NCI-H1436 (cell line): ENCODE measurements at places on chromosomes 4 and X.

- DNase-seq = no peak
Observed at GRCh38 chr4:167555338-167556022, 321.2 kb upstream of the SPOCK3 start.

GRCh38 chr4:146342600-146343192, 128.4 kb downstream of the REELD1 start:
- peak; percentile 3 for DNase-seq

DNA sequence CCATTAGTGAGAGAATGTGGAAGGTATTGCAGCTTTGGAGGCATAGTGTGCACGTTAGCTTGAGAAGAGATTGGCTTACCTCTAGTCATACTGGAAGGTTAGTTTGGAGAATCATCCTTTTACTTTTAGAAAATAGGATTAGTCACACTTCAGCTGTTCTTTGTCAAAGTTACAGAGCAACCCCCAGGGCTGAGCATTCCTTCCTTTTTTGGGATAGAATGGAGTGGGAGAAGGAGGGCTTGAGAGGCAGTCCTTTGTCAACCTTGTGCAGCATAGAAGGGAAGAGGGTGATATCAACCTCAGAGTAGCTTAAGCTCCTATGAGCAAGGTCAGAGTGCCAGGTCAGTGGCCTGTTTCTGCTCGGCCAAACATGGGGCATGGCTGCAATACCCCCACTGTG, 8.6 kb upstream of the MBNL3 start:
- no peak for DNase-seq

DNA sequence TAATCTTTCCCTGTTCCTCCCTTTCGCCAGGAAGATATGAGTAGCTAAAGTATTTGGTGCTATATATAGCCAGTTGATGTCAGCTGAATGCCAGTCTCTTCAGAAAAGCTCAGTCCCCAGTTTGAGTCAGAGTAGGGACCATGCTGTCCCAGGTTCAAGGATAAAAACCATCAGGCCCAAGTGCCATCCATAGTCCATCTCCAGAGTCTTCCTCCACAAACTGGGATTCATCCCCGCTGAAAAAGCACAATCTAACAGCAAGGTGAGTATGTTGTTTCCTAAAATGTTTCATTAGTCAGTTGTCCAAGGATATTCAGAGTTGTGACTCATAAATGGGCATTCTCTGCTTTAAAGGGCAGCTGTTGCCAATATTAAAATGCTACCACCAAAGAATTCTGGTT, at the start of gene MYOZ2:
Gene MYOZ2, plus strand, starts transcription at position 112 of the 401 bp plus-strand sequence. CDS start 694 bp downstream, outside the sequence.
- no peak for DNase-seq
